Small intestine (tissue), 16 donors: ENCODE measurements at places on chromosomes 4 and X.

DNA sequence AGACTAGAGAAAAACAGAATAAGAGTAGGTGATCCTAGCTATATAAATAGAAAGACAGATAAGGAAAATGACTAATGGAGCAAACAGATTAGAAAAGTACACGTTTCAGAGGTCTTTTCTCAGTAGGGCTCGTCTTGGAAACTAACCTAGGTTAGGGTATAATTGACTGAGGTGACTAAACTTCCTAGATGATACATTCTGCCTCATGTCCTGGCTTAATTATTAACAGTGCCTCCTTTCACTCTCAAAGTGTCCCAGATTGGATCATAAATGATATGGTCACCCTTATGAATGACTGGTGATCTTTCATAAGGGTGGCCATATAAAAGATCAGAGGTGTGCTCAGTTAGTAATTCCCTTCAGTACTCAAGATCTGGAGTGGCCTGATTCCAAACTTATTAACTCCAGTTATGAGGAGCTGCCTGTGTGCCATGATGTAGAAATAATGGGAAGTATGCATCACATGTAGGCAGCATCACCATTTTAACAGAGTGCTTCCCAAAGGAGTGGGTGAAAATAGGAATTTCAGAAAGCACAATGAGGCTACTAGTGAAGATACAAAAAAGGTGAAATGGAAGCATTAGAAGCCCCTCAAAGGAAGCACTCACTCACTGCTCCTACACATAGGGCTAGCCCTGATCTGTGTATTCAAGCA is 14.7 kb upstream of the GRIA3 start:
- DNase-seq = peak; percentile 72

GRCh38 chr4:97349468-97350186 is 793.6 kb downstream of the STPG2 start:
- DNase-seq = no peak

DNA sequence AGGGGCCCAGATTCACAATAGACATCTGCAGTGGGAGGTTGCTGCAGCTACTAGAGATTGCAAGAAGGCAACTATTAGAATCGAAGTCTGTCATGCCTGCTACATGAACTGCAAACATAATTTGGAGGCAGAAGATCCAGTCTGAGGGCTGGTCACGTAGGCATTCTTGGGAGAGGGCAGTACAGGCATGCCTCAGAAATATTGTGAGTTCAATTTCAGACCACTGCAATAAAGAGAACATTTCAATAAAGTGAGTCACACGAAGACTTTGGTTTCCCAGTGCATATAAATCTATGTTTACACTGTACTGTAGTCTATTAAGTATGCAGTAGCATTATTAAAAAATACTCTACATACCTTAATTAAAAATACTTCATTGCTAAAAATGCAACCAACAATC is 585.8 kb upstream of the FAT1 start:
- no peak for DNase-seq

DNA sequence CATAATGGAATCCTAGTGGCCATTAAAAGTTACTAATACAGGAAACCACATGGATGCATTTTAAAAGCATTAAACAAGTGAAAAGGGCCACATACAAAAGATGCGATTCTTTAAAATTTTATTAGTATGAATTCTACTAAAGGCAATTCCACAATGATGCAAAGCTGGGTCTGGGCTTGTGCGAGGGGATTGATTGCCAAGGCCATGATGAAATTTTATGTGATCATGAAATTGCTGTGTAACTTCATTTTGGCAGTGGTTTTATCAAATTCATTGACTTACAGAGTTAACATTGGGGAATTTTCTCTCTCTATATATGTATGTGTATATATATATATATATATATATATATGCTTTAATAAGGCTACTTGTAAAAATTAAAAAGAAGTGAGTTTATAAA is 1142.5 kb upstream of the IGFBP7 start:
- DNase-seq = no peak

DNA sequence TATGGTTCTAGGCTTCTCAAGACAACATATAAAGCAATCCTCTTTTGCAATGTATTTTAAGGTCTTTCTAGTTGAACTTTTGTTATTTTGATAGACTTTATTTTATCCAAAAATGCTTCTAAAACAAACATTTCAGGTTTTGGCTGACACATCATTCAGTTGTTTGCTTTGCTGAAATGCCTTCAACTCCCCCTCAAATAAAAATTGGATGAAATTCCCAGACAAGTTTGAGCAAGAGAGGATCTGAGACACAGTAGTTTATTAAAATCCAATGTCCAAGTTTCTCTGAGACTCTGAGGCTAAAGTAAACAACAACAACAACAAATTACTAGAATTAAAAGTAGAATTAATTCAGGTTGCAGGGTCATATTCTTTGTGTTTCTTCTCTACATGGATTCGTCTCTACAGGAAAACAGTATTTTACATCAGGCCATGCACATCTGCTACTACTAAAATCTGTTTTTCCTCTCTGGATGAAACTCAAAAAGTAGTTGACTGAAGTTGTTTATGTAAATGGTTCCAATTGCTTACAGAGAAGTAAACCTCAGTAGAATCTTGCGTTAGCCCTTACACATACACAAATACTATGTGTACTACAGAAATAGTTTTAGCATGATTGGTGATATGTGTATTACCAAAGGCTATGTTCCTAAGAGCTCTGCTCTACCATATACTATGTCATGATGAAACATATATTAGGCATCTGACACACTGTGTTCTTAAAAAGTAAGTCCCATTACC is 64.9 kb downstream of the PRSS12 start:
- DNase-seq = no peak

GRCh38 chr4:123350191-123350544 is 46.4 kb upstream of the SPRY1 start:
- DNase-seq = peak; percentile 82

DNA sequence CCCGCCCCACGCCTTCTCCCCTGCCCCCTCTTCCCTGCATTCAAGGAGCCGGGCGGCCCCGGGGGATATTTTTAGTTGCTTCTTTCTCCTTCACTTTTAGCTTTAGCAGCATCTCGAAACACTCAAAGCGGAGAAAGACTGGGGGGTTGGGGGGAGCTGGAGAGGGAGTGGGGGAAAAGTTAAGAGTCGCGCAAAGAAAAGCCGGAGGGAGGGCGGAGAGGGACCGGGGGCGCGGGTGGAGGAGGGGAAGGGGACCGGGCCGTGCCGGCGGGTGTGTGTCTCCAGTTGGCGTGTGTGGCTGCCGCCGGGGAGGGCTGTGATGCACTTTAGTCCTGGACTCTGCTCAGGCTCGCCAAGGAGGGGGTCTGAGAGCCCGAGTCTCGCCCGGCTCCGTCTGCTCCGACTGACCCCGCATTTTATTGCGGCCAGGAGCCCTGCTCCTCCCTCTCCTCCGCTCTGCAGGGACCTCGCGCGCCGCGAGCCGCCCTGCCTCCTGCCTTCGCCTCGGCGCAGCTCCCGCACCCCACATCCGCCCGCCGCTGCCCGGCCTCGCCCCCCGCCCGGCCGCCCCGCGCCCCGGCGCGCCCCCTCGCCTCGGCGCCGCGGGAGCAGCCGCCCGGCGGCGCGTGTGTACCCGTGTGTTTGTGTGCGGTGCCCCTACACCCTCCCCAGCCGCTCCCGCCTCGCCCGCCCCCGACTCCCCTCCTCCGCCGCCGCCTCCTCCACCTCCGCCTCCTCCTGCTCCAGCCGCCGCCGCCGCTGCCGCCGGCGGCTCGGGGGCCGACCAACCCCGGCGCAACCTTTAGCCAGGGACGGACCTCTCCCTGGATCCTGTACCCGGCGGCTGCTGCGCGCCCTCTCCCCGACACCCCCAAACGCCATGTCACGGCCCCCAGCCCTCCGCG is 1.4 kb downstream of the ZNF827 start:
- peak; percentile 90 for DNase-seq

DNA sequence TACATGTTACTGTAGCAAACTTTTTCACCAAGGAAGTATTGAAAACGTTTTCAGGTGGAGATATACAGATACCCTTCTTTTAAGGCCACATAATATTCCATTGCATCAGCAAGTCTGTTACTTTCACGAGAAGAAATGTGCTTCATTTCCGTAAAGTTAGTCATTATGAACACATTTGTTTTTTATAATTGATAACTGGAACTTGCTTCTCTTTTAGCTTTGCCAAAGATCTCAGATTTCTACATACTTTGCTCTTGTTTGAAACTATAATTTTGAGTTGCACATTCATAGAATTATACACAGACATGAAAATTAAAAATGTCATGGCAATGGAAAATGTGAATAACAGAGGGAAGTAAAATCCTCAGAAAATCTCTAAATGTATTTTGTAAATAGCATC is 128.7 kb upstream of the GIMD1 start:
- no peak for DNase-seq

DNA sequence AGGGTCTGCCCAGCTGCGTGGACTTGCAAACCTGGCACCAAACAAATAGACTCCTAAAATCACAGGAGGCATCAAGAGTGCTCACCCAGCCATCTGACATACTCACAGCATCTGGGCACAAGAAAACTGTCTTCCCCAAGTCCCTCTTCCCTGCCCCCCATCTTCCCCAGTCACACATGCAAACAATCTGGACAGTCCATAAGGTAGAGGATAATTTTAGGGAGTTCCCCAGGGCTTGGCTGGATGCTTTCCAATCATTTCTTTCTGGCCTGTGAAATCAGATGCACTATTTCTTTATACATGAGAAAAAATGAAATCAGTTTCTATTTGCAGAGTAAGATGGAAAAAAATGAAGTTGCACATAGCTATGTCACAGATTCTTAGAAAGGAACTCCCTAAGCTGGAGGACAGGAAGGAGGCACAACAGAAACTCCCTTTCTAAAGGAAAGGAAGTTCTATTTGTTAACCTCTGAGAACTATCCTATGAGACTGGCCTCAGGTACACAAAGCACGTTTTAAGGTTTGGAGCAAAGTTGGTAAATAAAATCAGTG is 342.3 kb downstream of the HNRNPD start:
- no peak for DNase-seq

DNA sequence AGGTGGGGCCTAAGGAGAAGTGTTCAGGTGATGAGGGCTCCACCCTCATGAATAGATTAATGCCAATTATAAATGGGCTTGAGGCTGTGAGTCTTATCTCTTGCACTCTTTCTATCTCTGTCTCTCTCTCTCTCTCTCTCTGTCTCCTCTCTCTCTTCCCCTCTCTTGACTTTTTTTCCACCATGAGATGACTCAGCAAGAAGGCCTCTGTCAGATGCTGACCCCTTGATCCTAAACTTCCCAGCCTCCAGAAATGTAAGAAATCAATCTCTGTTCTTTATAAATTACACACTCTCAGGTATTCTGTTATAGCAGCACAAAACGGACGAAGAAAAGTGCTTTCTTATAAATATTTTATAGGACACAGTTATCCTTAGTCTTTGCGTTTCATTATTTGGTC is 184.9 kb upstream of the PCDH7 start:
- no peak for DNase-seq
